ENCODE measurements at places on chromosomes 16 and 17.
A peak's percentile ranks its signal among the peaks of the same experiment; 100 is the strongest.

DNA sequence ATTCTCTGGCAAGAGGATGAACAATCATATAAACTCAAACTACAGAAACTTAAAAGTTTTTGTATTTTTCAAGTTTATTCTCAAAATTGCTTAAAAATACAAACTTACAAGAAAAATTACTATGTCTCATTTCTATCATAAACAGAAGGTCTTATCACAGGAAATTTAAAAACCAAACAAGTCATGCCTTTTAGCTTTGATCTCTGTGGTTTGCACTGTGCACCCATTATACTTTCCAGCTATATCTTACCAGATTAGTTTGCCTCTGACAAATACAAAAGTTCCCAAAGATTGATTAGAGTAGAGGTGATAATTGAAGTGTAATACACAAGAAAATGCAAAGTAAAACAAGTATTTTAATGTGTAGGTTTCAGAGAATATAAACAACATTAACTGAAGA lies 117.4 kb downstream of the MYO1D start:
- DNase-seq, result no peak

DNA sequence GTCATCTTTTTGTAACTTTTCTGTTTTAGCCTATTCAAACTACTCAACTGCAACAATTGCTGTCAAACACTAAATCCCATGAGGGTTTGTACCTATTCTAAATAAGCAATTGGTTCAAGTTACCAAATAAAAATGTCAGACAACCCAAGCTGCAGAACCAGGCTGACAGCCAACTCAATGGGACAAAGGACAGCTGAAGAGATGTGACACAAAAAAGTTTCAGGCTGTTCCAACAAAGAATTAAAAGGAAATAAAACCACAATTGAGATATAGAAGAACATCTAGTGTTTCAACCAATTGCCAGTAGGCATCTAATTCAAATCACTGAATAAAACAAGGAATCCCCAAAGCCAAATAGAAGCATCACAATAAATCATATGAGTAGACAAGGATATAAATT lies 49.3 kb downstream of the GRB7 start:
- peak; percentile 36 for DNase-seq

- DNase-seq, result peak; percentile 82
Observed at GRCh38 chr17:3667366-3668278, 756 bp downstream of the TAX1BP3 start.

DNA sequence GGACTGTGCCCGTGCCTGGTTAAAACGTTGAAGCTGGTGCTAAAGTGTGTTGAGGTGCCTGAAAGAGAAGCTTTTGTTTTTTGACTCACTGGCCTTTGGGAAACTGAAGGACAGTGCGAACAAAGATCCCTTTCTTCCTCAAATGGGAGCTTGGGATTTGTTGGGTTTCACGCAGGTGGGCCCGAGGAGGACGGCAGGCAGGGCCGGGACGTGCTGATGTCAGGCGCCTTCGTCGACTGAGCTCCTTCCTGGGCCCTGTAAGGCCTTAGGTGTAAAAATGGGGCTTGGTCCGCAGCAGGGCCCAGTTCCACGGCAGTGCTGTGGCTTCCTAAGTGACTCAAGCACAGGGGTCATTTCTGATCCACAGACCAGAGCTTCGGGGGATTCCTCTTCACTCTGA lies 106.9 kb downstream of the BANP start:
- DNase-seq, result no peak

DNA sequence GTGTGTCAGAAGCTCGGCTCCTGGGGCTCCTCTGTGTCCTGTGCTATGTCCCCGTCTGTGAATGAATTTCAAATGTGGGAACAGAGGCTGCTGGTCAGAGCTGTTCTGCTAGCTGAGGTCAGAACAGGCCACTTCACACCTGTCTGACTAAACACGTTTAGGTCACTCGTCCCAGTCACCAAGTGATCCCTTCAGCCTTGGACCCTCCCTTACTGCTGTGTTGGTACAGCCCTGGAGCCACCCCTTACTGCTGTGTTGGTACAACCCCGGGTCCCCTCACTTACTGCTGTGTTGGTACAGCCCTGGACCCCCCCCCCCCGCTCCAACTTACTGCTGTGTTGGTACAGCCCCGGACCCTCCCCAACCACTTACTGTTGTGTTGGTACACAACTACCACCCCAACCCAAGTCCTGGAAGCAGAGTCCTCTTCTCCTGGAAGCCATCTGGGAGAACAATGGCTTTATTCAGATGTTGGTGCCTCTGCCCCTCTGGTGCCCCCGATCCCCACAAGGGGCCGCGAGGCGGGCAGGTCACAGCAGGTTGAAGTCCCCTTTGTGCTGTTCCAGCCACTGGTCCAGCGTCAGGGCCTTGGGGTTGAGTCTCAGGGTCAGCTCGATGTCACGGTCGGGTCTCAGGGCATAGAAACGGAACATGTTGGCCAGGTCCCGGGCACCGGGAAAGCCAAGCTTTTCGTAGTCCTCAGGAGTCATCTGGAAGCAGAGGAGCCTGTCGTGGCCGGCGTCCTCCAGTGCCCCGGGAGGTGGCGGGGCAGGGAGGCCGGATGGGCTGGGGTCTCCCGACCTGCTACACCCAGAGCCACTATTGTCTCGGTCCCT lies 13.0 kb downstream of the NMRAL1 start:
- DNase-seq, result no peak

GRCh38 chr16:68644715-68645493 lies at the start of gene CDH3:
TSS of gene CDH3 (plus strand) at chr16:68645310. CDS start at chr16:68645380, 70 bp downstream.
- DNase-seq, result peak; percentile 84

GRCh38 chr17:7716901-7717755 lies at the start of gene DNAH2:
TSS of gene DNAH2 (plus strand) at chr17:7717744. CDS start at chr17:7719735, 1,991 bp downstream.
- peak; percentile 82 for DNase-seq

DNA sequence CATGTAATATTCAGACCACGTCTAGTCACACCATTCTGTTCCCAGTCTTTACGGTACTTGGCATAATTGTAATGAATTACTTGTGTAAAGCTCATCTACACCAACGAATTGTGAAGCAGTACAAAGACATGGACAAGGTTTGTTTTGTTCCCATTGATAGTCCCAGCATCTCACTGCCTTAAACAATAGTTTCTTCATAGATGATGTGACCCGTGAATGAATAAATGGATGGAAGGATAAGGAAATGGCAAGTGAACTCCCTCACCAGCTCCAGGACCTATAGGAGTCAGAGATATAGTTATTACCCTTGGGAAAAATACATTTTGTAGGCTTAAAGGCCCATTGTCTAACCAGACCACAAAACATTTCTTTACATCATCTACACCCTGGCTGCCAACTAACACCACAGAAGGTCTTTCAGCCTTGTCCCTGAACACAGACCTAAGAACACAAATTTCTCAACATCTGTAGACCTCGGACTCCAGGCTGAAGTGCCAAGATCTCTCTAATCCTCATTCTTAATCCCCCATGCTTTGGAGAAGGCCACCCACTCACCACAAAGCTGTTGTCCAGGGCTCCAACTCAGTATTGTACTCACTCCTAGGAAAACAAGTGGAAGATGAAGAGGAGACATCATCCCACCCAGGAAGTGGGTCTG lies 38.2 kb downstream of the MAF start:
- no peak for DNase-seq

- DNase-seq, result no peak
Observed at GRCh38 chr17:64103391-64104364, 26.3 kb downstream of the ERN1 start.

DNA sequence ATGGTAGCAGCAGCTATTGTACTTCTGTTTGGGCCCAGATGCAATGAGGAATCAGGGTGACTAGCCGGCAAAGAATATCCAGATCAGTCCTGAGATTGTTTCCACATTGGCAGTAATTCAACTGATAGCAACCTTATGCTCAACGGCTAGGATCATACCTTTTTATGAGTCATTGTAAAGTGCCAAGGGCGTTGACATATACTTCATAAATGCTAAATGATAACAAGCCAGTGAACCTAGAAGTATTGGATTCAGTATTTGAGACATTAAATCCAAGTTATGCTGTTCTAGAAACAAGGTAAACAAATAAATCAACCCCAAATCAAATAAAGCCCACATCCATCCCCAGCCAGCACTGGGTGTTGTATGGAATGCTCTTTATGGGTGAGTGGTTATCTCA lies 207.1 kb upstream of the ZFHX3 start:
- no peak for DNase-seq

GRCh38 chr16:88118376-88118775 lies 167.1 kb downstream of the BANP start:
- no peak for DNase-seq

DNA sequence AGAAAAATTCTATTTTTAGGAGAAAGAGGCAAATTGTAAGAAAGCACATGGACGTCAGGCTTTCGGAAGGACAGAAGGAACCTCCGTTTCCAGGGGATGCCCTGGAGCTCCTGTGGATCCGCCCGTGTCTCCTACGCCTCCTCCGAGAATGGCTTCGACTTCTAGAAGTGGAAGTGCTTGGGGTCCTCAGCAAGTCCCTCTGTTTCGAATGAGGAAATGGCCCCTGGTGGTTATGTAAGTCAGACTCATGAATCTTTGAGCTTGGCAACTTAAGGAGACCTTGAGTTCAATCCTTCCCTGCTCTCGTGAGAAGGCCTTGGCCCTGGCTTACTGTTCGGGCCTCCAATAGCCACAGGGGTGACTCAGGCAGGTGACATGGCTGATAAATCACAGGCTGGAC lies 38.9 kb downstream of the COX4I1 start:
- DNase-seq, result no peak

Measured in prostate gland (tissue), 2 donors.